ENCODE measurements at places on chromosomes 11 and 22.

DNA sequence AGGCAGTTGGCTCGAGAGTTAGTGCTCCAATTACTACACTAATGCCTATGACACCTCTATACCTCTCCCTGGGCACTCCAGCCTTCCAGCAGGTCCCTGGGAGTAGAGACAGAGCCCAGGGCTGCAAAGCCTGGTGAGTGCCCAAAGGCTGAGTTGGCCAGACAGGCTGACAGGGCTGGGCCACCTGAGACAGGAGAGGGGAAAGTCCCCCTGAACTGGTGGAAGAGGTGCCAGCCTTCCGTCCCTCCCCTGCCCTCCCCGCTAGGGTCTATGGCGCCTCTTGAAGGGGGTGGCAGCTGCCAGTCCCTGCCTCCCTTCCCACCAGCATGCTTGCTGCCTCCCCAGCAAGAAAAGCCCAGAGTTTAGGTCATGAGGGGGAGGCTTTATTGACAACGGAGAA, 3.0 kb downstream of the KCNJ11 start:
- DNase-seq, result no peak

- DNase-seq, result no peak
Observed at GRCh38 chr11:106202935-106203620, 125.6 kb downstream of the AASDHPPT start.

DNA sequence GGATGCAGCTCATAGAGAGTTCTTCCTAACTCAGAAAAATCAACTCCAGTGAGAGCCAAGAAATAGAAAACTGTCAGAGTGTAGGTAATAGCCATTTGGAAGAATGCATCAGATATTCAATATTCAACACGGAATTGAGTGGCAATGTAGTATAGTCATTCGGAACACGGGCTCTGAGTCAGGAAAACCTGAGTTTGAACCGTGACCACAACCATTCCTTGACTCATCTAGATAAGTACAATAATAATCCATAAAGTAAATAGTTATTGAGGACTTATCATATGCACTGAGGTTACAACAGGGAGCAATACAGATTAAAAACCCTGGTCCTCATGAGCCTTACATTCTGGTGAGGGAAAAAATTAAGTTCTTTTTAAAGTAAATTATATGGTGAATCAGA, 62.6 kb upstream of the PHF21A start:
- no peak for DNase-seq

GRCh38 chr11:35355102-35355749, 64.1 kb downstream of the SLC1A2 start:
- DNase-seq, result no peak

DNA sequence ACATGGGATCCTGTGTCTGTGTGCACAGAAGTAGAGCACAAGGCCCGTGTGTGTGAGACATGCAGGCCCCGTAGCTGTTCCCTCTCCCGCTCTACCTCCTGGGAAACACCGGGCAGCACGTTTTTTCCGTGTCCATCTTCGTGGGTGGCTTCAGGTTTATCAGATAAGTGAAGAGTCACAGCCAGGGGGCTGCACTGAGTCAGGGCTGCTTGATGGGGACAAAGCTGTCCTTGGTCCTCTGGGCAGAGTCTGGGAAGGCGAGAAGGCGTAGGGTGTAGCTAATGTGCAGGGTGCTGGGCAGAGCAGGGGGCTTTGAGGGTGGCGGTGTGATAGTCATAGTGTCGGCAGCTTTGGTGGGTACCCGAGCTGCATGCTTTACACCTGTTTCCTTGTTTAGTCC, 23.7 kb downstream of the INCENP start:
- DNase-seq, result no peak

DNA sequence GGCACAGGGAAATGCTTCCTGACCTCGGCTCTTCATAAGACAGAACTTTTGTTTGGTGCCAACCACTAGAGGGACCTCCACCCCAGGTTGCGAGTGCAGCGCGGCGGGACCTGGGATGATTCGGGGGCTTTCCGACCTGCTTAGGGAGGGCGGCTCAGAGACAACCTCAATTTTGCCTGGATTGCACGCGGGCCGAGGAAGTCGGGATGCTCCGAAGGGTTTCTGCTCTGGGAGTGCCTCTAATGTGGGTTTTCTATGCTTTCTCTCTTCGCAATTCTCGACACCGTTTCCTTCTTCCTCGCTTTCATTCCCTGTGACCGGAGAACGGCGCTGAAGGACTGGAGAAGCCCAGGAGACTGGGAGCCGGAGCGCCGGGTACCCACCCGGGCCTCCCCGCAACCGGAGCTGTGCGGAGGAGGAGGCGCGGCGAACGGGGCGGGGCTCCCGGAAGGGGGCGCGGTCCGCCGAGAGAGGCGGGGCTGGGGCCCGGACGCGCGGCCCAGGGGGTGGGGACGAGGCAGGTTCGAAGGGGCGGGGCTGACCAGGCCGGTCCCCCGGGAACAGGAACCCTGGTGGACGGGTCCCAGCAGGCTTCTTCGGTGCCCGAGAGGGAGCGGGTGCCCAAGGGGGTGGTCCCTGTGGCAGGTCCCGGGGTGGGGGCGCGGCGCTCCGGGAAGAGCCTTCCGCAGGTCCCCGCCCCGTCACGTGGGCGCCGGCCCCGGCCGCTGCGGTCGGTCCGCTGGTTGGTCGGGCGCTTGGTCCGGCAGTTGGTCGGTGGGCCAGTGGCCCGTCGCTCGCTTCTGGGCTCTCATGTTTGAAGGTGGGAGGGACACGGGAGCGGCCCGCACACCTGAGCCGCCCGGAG, at the start of gene PPFIBP2:
Gene PPFIBP2, plus strand, starts transcription at position 766 of the 865 bp plus-strand sequence. CDS start 35,477 bp downstream, outside the sequence.
- DNase-seq, result peak; percentile 77

DNA sequence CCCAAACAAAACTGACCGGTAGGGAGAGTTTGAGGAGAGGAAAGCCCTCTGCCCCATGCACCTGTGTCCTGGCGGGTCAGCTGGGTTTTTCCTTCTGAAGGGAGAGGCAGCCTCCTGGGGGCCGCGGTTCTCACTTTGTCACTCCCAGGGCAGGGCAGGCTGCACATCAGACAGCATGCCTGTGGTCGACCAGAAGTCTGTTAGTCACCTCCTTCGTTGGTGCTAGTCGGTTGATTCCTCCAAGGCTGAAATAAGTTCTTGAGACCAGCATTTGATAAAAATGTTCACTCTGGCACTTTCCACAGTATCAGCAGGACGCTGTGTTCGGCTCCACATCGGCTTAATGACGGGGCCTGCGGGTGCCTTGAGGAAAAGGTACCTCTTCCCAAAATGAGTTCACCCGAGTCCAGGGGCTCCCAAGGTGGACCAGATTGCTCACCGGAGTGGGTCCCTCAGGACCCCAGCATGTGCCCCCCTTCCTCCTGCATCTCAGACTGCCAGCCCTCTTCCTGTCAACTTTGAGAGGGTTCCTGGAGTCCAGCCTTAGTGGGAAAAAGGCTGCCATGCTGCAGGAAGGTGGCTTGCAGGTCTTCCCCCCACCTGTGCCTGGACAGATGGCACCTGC, 373.7 kb upstream of the B3GAT1 start:
- no peak for DNase-seq

GRCh38 chr11:10450462-10451425, 4.3 kb upstream of the AMPD3 start:
- peak; percentile 36 for DNase-seq

GRCh38 chr22:49403102-49403501, 424.6 kb downstream of the BRD1 start:
- no peak for DNase-seq

All from activated CD4-positive, alpha-beta T cell treated with anti-CD3 and anti-CD28 coated beads, Interleukin-2, amount 50 U/mL, for 16 hours (primary cell).